ENCODE measurements at places on chromosomes 5 and 9.

- no peak for DNase-seq
These were observed 66.3 kb downstream of the C9orf50 start for GRCh38 chr9:129554649-129555048.

DNA sequence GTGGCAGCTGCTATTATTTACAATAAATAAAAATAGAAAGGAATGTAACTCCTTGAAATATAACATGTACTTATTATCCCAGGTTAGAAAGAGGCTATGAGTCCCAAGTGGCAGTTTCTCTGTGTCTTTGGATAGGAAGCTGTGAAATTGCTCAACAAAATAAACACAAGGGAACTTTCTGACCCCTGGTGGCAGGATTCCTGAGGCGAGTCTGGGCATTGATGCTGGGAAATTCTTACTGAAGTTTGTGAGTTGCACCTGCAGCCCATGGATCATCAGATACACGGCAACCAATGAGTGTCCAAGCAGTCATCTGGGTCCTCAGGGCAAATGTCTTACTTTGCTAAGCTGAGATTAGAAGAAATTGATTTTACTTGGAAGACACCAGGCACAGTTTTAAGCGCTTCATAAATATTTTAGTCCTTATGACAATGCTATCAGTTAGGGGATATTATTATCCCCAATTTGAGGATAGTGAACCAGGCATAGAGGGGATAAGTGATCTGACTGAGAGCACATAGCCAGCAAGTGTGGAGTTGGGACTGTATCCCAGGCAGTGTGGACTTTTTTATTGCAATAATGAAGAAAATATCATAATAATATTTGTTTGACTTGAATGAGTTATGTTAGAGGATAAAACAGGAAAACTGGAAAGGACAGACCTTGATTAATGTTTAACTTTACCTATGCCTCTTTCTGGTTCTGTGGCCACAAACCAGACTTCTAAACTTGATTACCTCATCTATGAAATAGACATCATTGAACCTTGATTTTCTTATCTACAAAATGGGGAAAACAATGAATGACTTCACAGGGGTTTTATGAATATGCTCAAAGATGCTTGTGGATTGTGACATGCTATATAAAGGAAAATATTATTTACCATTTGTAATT lies 265.5 kb upstream of the ADAMTSL1 start:
- no peak for DNase-seq

GRCh38 chr5:108345541-108346171 lies 36.2 kb downstream of the FBXL17 start:
- DNase-seq: no peak

GRCh38 chr9:69412741-69413150 lies 87.7 kb downstream of the ENTREP1 start:
- DNase-seq: no peak

- DNase-seq: no peak
These were observed 8.0 kb downstream of the ARL10 start for GRCh38 chr5:176373100-176373818.

DNA sequence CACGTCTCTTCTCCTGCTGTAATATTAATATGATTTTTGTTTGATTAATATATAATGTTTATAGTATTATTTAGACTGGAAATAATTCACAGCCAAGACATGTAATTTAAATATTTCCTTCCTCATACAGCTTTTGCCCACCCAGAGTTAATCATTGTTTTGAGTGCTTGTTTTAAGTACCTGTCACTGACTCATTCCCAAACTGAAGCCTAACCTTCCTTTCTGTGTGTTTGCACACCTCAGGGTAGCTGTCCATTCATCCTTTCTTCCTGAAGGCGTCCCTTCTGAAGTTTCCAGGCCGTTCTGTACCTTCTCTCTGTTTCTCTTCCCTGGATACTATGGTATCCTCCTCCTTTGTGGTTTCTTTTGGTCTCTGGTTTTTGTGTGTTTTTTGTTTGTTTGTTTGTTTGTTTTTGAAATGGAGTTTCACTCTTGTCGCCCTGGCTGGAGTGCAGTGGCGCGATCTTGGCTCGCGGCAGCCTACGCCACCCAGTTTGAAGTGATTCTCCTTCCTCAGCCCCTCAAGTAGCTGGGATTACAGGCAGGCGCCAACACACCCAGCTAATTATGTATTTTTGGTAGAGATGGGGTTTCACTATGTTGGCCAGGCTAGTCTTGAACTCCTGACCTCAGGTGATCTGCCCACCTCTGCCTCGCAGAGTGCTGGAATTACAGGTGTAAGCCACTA lies 312.4 kb downstream of the DOCK8 start:
- no peak for DNase-seq

All from activated CD8-positive, alpha-beta memory T cell treated with anti-CD3 and anti-CD28 coated beads for 4 hours (primary cell).